ENCODE measurements at places on chromosomes 16 and 17.
A peak's percentile ranks its signal among the peaks of the same experiment; 100 is the strongest.

DNA sequence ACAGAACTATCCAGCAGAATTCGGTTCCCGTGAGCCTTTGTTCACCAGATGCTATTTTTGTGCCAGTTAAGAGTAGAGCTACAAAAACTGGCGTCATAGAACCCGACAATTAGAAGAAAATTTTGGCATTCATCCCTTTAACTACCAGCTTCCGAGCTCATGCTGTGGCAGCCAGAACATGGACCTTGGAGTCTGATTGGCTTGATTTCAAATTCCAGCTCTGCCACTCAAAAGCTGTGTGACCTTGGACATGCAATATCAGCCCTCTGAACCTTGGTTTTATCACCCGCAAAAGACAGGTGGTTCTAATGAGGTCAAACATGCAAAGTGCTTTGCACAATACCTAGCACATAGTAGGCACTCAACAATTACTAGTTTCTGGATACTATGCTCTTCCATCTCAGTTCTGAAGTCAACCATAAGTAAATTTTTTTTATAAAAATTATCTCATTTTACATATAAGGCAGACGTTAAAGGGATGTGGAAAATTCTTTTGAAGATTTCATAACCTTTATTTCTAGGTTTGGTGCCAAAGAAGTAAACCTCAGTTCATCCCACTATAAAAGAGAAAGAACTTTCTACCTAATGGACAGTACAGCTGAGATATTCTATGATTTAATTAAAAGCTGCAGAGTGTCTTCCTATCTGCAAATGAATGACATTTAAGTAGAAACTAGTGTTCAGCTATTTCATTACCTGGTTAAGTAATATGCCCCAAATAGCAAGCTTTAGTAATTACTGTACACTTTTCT, 331.5 kb downstream of the HAPSTR1 start:
- DNase-seq = no peak

DNA sequence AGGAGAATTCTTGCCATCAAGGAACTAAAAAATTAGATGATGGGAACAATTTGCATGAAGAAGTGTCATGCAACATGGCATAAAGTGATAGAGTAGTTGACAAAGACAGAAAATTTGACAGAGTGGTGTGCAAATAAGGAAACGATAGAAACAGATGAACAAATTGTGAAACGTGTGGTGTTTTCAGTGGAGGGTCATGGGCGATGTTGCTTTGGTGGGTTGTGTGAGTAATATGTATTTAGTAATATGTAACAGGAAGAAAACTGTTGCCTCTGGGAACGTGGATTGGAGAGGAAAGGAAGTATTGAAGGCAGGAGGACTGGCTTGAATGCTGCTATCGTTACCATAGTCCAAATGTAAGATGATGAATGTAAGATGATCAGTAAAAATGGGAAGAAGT, 3.6 kb downstream of the COX10 start:
- no peak for DNase-seq

GRCh38 chr17:81561494-81561885, 9.3 kb upstream of the FAAP100 start:
- DNase-seq = no peak

DNA sequence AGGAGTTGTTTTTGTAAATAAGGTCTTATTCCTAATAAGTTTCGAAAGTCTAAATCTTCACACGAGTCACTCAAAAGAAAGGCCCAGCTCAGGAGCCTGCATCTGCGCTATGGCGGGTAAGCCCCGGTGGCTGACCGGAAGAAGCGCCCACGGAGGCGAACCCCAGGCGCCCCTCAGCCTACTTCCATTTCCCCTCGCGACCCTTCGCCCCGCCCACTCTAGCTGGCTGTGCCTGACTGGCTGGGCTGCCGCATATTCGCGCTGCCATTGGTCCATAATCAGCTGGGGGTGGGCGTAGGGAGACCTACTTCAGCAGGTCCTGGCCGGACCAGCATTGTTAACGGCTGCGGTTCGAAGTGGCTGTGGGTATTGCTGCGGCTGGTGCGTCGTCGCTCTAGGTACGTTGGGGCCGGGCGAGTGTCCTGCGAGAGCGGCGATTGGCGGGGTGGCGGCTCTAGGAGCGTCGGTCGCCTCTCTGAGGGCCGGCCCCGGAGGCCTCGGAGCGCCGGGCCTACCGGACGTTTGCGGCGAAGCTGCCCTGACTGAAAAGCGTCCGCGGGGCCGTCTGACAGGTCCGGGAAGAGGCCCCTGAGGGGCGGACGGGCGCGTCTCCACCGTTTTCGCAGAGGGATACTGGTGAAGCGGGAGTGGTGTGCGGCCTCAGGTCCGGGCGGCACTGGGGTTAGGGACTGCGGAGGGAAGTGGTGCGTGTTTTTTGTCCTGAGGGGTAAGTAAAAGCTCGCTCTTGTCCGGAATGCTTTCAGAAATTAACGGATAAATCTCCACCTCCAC, at the start of gene ATF7IP2:
Gene ATF7IP2 (plus strand): TSS at position 337 of the 792 bp plus-strand sequence. CDS start 44,560 bp downstream, outside the sequence.
- DNase-seq = peak; percentile 67
